ENCODE measurements at places on chromosomes 5 and 9.

GRCh38 chr5:76337953-76338451 is 65.1 kb upstream of the IQGAP2 start:
- DNase-seq: peak; percentile 16

DNA sequence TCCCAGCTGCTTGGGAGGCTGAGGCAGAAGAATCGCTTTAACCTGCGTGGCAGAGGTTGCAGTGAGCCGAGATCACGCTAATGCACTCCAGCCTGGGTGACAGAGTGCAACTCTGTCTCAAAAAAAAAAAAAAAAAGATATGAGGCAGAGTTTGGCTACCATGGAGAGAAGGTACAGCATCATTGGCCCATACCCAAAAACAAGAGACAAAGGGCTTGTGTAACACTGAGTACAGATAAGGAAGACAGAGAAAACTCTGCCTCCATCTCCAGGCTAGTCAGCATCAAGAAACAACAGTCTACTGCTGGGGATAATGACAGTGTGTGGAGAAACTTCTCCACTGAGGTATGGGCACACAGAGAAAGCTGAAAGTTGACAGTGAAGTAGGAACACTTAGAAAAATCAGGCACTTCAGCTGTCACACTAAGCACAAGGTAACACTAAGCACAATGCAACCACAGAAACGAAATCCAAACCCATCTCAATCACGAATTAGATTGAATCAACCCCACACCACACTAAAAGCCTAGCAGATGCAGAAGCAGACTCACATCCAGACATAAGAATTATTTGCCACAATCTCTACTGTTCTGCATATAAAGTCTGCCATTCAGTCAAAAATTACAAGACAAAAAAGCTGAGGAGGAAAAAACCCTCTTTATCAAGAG is 10.5 kb downstream of the PJA2 start:
- no peak for DNase-seq

DNA sequence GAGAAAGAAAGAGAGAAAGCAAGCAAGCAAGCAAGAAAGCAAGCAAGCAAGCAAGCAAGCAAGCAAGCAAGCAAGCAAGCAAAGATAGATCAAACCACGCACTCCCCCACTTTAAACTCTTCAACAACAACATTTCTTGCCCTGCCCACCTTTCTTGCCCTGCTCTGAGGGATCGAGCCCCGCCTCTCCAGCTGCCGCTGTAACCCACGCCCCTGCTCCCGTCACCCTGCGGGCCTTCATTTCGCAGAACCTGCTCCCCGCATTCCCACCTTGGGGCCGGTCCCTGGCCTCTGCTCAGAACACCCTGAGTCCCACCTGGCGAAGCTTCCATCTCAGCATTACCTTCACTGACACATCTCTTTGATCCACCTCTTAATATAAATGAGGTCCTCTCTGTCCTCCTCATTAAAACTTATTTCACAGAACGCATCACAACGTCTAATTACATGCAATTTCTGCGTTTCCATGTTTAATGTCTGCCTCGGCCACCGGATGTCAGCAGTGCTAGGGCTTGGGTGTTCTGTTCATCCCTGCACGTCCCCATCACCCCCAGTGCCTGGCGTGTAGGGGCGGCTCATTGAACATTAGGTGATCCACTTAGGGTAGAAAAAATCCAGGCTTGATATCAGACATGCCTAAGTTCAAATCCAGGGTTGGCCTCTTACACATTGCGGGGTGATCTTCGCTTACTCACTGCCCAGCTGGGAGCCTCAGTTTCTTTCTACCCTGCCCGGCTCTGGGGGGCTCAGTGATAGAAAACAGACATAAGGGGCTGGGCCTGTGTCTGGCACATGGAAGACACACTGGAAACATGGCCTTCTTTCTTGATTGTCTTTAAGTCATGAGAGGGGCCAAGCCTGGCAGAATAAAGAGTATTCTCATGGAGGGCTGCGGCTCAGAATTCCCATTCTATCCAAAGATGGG is 187.6 kb downstream of the DAB2IP start:
- DNase-seq: no peak

GRCh38 chr5:157545610-157546310 is 29.8 kb downstream of the ADAM19 start:
- no peak for DNase-seq

DNA sequence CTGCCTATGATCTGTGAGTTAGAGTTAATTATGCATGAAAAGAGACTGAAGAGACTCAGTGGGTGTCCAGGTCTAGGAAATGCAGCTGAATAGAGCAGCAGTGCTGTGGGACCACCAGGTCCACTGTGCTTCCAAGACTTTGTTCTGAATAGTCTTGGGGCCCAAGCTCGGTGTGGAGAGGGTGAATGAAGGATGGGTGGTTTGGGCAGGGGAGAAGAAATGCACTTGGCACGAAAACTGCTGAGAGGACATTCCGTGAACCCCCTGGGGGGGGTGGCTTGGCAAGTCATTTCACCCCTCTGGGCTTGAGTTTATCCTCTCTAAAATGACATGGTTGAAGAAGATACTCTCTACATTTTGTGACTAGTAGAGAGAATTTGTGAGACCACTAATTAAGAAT is 36.0 kb upstream of the GOLPH3 start:
- DNase-seq: no peak

DNA sequence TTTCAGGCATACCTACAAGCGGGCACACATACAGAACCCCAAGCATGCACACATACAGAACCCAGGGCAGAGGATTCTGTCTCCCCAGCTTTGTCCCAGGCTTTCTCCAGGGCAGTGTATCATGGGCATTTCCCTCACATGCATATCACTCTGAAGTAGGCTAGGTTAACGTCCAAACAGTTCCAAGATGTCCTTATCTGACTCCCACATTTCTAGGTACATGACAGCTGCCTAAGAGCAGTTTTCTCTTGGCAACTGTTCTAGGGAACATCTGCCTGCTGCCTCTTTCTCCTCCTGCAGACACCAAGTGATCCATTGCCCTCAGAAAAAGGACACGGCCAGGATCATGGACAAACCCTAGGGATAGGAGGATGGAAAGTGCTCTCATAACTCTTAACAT is 84.9 kb upstream of the NR3C1 start:
- DNase-seq: no peak

GRCh38 chr5:17816944-17817343 is 182.7 kb downstream of the TAF11L14 start:
- DNase-seq: no peak

GRCh38 chr5:145830594-145830993 is 4.5 kb downstream of the PRELID2 start:
- DNase-seq: no peak

DNA sequence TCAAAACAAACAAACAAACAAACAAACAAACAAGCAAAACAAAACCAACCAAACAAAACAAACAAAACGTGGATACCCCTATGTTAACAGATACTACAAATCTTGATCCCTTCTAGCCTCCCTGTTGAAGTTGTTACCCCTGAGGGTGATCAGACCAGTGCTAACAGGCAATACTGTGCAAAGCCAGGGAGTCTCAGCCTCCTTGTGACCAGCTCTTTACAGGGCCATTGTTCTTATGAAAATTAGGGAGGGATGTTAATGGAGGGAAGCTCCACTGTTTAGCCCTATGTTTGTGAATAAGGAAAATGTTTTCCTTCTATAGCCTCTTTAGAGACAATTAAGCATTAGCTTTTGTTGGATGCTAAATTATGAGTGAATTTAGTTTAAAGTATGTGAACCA is 1072.1 kb upstream of the WWC1 start:
- no peak for DNase-seq

GRCh38 chr9:6413365-6414246 is 607 bp downstream of the UHRF2 start:
- peak; percentile 25 for DNase-seq

- no peak for DNase-seq
These were observed 79.1 kb downstream of the MRPL36 start for GRCh38 chr5:1720396-1721110.

- DNase-seq: no peak
These were observed 47.4 kb downstream of the POLK start for GRCh38 chr5:75558981-75559632.

GRCh38 chr5:21918451-21918850 is 934.7 kb downstream of the CDH12 start:
- no peak for DNase-seq

DNA sequence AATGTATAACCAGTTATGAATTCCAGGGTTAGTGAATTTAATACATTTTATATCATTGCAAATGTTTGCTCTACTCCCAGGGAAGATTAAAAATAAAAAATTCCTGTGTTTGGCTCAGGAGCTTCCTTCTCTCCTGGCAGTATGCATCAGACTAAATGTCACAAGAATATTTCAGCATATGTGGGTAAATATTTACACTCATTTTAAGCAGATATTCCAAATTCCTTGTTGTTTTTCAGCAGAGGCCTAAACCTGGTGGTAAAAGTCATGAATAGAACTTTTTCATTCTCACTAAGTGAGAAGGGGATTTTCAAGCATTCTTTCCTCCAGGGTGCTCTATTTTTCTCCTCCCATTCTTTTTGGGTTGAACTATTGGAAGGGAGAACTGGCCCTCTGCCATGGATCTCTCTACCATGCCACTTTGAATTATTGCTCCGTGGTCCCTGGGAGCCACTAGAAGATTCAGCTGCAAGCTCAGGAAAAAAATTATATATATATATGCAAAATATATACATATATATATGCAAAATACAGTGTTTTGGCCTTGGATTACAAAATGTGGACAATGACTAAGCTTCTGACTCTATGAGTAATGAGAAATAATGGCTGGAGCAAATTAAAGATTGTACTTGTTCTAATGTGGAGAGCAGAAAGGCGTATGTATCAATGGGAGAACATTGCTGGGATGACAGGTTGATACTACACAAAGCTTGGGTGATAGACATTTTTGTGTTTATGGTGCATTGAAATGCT is 180.6 kb upstream of the PAPPA start:
- no peak for DNase-seq

DNA sequence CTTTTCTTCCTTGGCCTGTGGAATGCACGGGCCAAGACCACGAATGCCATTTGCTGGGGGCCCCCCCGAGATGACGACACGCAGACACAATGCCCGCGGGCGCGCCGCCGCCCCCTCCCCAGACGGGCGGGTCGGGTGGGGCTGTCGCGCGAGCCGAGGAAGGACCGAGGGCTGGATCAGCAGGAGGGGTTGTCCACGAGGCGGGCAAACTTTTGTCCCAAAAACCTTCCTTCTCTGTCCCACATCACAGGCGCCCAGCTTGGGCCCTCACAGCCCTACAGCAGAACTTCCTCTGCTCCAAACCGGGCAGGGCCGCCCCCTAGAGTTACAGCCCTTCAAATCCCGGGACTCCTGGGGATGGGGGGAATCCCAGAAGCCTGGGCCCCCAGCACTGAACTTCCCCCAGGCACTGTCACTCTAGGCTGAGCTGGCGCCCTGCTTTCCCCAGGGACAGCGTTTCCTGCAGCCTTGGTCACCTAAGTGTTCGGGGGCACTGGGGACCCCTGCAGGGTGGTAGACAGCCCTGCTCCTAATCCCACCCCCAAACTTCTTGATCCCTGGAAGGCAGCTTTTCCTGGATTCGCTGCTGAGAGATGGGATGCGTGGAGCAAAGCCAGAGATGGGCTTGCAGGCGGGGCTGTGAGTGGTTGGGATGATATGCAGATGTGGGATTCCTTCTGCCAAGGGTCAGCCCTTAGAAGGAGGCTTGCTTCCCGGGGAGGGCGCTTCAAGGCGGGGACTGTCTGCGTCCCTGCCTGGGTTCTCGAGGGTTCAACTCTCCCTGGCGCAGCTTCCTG is 980 bp downstream of the COL5A1 start:
- no peak for DNase-seq

- DNase-seq: no peak
These were observed 601.8 kb downstream of the CCDC171 start for GRCh38 chr9:16154521-16155078.

GRCh38 chr9:110050925-110051355 is 157.0 kb downstream of the C9orf152 start:
- no peak for DNase-seq

DNA sequence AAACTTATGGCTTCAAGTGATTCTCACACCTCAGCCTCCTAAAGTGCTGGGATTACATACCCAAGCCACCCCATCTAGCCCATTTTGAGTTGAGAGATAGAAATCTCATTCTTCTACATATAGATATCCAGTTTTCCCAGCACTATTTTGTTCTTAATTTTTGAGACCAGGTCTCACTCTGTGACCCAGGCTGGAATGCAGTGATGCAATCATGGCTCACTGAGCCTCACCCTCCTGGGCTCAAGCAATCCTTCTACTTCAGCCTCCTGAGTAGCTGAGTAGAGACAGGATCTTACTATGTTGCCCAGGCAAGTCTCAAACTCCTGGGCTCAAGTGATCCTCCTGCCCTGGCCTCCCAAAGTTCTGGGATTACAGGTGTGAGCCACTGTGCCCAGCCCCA is 60.9 kb upstream of the CTNNA1 start:
- DNase-seq: no peak

DNA sequence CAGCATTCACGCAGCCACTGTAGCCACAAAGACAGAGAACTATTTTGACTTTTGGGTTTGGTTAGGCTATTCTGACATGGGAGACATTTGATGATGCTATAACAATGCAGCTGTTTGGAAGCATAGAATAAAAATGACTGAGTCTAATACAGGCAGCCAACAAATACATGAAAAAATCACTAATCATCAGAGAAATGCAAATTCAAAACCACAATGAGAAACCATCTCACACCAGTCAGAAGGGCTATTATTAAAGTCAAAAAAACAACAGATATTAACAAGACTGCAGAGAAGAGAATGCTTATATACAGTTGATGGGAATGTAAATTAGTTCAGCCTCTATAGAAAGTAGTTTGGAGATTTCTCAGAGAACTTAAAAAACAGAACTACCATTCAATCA is 107.1 kb upstream of the POC5 start:
- DNase-seq: no peak

GRCh38 chr5:172531704-172532026 is 77.3 kb upstream of the SH3PXD2B start:
- DNase-seq: no peak

DNA sequence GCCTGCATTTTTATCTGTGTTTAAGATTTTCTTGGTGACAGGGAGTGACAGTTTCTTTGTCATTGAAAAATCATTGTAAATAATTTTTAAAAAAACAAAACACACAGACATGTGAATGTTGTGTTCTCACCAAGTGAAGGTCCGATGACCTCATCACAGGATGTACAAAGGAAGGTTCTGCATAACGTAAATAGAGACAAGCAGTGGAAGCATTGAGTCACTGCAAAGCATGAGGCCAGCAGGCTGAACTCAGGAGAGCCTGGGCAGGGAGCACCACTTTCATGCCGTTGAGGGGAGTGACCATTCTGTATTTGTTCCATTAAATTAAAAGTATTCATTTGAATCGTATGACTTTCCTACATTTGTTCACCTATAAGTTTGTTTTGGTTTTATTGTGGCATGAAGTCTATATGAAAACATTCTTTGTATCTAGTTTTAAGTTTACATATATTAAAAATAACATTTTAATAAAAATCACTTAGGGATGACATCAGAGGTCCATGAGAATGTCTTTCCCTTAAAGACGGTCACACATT is 70.4 kb upstream of the TLE1 start:
- DNase-seq: no peak

All from T-helper 17 cell (primary cell).